ENCODE measurements at places on chromosomes 3 and 15. TPM values are rescaled to one million over a fixed set of nuclear protein-coding genes. Genes with fewer than 3 reads are reported as not detected.

Gene CSK
- 41.0 TPM for polyA plus RNA-seq

Gene SLC28A2
- 0.46 TPM for polyA plus RNA-seq

Gene GAP43
- 4.0 TPM for polyA plus RNA-seq

Gene COL6A5
- 0.07 TPM for polyA plus RNA-seq

Gene NR1I2
- 0.54 TPM for polyA plus RNA-seq

Gene INAFM2
- 20.1 TPM for polyA plus RNA-seq

Gene EOGT
- polyA plus RNA-seq, result 12.8 TPM

Gene SLC35A5
- 80.2 TPM for polyA plus RNA-seq

Gene CD96
- 0.69 TPM for polyA plus RNA-seq

Gene CCRL2
- polyA plus RNA-seq, result 1.1 TPM

Gene RYR3
- polyA plus RNA-seq, result 7.2 TPM

Gene PAK6
- 6.6 TPM for polyA plus RNA-seq

Gene MOBP
- polyA plus RNA-seq, result 0.12 TPM

Gene LMOD3
- polyA plus RNA-seq, result not detected

Gene ARIH1
- 184 TPM for polyA plus RNA-seq

Gene TMEM266
- polyA plus RNA-seq, result 10.2 TPM

Gene GORASP1
- 71.7 TPM for polyA plus RNA-seq

Gene GOLGA6L9
- 8.7 TPM for polyA plus RNA-seq

Gene CPNE4
- 0.49 TPM for polyA plus RNA-seq

Gene BFSP2
- polyA plus RNA-seq, result not detected

Gene ZBBX
- 5.0 TPM for polyA plus RNA-seq

Gene PP2D1
- 0.29 TPM for polyA plus RNA-seq

Gene UROC1
- 0.11 TPM for polyA plus RNA-seq

Gene SH2D7
- polyA plus RNA-seq, result 0.37 TPM

Gene CPLX3
- not detected for polyA plus RNA-seq

Gene SRP14
- 593 TPM for polyA plus RNA-seq

Gene ECE2
- polyA plus RNA-seq, result 0.16 TPM

Gene GABRG3
- polyA plus RNA-seq, result 2.2 TPM

Gene CPNE9
- 0.08 TPM for polyA plus RNA-seq

Gene CYP11A1
- polyA plus RNA-seq, result 0.82 TPM

Gene PLIN1
- polyA plus RNA-seq, result 0.68 TPM

Gene TRH
- polyA plus RNA-seq, result 0.30 TPM

Gene GPR176
- polyA plus RNA-seq, result 15.1 TPM

Gene AMT
- 40.5 TPM for polyA plus RNA-seq

Gene PPP1R14D
- 0.61 TPM for polyA plus RNA-seq

Gene TMEM89
- polyA plus RNA-seq, result not detected

Gene DMXL2
- polyA plus RNA-seq, result 47.1 TPM

Gene ALDH1A3
- 5.3 TPM for polyA plus RNA-seq

Gene RASL12
- polyA plus RNA-seq, result 6.1 TPM

Gene VGLL3
- 4.0 TPM for polyA plus RNA-seq

Gene C3orf22
- 0.23 TPM for polyA plus RNA-seq

Gene SLC12A1
- 671 TPM for polyA plus RNA-seq

Gene MEIS2
- polyA plus RNA-seq, result 130 TPM

Gene ISLR2
- polyA plus RNA-seq, result 1.5 TPM

Gene POTEB
- not detected for polyA plus RNA-seq

Gene LRTM1
- polyA plus RNA-seq, result not detected

Gene ZNF717
- 20.6 TPM for polyA plus RNA-seq

Gene IFT57
- polyA plus RNA-seq, result 104 TPM

Gene TMEM212
- 0.19 TPM for polyA plus RNA-seq

Gene PLAAT1
- polyA plus RNA-seq, result 2.6 TPM

Gene CACNA2D2
- 18.1 TPM for polyA plus RNA-seq

Gene EOMES
- 0.24 TPM for polyA plus RNA-seq

Gene DALRD3
- polyA plus RNA-seq, result 68.7 TPM

Gene LSG1
- polyA plus RNA-seq, result 34.6 TPM

Gene SCN11A
- 0.80 TPM for polyA plus RNA-seq

Gene SCAPER
- 30.0 TPM for polyA plus RNA-seq

Gene TTBK2
- polyA plus RNA-seq, result 10.9 TPM

All from right renal pelvis (tissue), 4 donors.